ENCODE measurements at places on chromosomes 16 and 17.

- no peak for DNase-seq
Observed at GRCh38 chr16:79287424-79287917, 313.1 kb downstream of the MAF start.

DNA sequence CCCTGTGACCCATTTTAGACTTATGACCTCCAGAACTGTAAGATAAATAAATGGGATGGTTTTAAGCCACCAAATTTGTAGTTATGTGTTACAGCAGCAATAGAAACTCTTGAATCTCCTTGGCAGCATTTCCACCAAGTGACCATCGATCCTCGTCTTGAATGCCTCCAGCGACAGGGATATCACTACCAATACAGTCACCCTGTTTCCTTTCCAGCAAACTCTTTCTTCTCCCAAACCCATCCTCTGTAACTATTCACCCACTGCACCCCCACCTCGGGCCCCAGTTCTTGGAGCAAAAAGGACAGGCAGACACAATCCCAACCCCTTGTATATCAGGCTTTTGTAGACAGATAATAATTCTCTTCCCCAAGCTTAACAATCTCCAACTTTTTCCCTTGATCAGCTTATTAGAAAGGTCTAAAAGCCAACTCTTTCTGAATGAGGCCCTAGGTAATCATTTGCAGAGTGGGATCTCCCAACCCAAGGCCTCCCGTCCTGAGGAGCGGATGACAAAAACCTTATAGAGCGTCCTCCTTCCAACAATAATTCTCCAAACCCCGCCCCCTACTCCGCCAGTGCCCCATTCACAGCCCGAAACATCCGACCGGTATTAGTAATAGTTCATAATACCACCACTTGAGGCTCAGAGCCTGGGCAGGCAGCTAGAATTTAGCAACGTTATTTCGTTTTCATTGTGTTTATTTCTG lies 14.7 kb upstream of the PLLP start:
- DNase-seq: no peak

- DNase-seq: no peak
Observed at GRCh38 chr16:64489449-64489848, 632.4 kb downstream of the CDH11 start.

- no peak for DNase-seq
Observed at GRCh38 chr16:80433623-80434022, 107.2 kb upstream of the DYNLRB2 start.

- peak; percentile 36 for DNase-seq
Observed at GRCh38 chr16:30953511-30954124, 3.9 kb upstream of the SETD1A start.

GRCh38 chr16:20359997-20360396 lies 7.5 kb upstream of the UMOD start:
- DNase-seq: no peak

DNA sequence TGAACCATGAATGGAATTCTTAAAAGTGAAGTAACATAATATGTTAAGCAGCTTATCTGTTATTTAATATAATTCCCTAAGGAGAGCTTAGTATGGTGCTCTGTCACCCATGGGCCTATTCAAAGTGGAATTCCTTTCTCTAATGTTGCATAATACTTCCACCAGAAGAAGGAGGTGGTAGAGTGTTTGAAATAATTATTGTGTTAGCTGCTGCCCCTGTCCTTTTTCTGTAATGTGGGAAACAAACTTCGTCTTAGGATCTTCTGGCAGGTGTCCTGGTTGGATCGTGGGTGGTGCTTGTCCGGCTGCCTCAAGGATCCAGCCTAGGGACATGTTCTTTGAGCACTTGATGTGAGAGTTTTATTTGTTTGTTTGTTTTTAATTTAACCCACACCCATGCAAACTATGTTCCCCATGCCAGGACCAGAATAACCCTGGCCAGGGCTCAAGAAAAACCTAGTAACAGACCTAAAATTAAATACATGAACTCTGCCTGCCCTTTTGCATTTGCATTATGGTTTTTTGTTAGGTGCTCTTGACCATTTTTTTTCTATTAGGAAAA lies 46.1 kb downstream of the ZNRF1 start:
- DNase-seq: no peak

GRCh38 chr17:3715296-3715695 lies 8.4 kb upstream of the HASPIN start:
- DNase-seq: no peak

DNA sequence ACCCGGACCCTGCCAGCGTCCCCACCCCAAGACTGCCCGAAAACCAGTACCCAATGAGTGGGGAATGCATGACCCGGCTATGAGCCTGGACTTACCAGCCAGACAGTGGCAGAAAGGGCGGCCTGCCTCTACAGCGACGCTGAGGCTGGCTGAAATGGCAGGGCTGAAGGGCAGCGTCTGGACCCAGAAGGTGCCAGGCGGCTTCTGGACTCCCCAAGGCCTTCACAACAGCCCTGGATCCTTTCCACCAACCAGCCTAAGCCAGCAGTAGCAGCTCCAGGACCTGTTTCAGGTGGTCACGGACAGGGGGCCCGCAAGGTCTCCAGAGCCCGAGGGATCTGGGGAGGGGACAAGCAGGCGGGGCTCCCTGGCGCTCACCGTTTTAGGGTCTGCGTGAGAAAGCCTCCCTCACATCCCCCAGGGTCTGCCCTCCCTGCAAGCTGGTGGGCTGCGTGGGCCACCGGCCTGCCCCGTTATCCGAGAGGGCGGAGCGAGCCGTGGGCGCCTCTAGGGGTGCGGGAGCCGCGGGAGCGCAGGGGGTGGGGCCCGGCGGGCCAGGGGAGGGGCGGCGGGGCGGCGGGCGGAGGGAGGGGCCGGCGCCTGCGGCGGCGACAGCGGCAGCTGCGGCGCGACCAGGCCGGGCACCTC lies at the start of gene RIPOR1:
TSS of gene RIPOR1 (plus strand) at position 608 of the 648 bp plus-strand sequence. CDS start 9,618 bp downstream, outside the sequence.
- DNase-seq: no peak

GRCh38 chr16:27430923-27431484 lies 29.0 kb downstream of the IL21R start:
- DNase-seq: no peak

DNA sequence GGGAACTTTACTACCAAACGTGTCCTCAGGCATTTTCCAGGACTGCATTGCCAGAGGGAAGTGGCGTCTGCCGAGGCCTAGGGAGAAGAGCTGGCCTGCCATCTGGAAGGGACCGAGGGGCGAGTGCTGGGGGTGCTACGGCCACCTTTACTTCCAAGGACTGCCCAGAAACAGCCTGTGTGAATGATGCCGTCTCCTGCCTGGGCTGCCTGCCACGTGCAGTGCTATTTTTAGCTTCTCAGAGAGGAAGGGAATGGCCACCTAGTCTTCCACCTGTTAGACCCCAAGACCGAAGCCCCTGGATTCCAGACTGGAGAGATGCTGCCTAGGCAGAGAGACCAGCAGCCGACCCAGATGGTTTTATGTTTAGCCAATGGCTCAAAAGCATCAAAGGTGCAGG lies 57.2 kb downstream of the VAC14 start:
- no peak for DNase-seq

GRCh38 chr16:1981398-1981836 lies at the start of gene NOXO1:
Gene NOXO1, minus strand, starts transcription at chr16:1981469. Its CDS starts 290 bp downstream, at chr16:1981179.
- no peak for DNase-seq

DNA sequence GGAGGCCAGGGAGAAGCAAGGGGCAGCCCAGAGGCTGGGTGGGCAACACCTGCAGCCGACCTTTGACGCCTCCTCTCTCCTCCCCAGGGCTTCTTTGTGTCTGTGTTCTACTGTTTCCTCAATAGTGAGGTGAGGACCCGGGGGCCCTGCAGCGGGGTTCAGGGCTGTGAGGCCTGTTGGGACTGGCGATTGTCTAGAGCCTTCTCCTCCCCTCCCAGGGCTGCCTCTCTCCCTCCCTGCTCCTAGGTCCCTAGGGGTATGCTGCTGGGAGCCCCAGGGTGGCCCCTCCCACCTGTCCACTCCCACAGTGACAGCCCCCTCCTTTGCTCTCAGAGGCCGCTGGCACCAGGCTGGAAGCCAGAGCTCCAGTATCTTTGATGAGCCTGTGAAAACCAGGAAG lies 10.8 kb upstream of the SPPL2C start:
- no peak for DNase-seq

DNA sequence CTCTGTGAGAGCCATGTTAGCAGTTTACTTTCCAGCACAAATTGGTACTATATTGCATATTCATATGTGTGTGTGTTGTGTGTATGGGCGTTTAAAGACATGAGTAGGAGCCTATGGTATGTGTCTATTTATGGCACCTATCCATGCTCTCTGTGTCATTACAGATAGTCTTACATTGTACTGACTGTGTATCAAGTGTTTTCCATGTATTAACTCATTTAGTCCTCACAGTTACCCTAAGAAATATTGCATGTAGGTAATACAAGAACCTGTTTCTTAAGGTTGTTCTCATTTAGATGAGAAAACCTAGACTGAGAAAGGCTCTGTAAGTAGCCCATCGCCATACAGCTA lies 1.6 kb downstream of the ALG1 start:
- DNase-seq: no peak

- no peak for DNase-seq
Observed at GRCh38 chr16:28298511-28298878, 6.2 kb downstream of the SBK1 start.

- no peak for DNase-seq
Observed at GRCh38 chr17:42667088-42667951, 8.2 kb downstream of the TUBG2 start.

DNA sequence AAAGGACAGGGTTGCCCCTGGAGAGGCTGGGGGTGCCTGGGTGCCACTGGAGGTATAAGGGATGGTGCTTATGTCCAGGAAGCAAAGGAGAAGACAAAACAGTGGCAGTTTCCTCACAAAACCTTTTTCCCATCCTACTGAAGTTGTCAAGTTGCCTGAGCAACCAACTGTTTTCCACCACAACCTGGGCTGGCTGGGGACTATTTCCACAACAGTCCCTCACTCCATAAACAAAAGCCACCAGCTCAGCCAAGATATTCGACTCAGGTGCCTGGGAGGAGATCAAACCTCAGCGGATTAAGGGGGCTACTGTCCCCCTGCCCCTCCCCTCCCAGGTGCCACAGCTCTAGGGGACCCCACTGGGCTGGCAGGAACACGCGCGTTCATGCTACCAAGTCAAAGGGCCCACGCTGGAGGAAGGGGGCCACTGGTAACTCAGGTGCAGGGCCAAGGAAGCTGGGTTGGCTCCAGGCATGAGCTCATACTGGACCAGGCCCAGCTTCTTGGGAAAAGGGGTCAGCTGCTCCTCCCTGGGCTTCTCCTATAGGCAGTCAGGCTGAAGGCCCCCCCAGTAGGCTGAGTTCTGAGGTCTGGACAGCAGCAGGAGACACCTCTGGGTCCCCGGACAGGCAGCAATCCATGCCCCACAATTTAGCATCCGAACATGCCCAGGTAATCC lies 45.7 kb upstream of the MRPS23 start:
- no peak for DNase-seq

DNA sequence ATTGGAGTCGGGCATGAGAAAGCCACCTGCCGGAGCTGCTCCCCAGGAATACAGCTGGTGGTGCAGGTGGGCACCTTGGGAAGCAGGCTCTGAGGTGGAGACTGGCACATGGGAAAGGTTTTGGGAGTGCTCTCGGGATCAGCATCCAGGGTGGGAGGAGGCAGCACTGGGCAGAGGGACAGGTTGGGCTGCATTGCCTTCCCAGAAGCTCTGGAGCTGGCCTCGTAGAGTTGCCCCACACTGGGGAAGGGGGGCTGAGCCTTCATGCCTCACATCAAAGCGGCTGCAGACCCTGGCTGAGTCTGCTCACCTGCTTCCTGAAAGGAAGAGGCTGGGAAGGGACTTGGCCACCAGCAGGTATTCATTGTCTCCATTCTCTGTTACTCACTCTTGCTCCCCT lies 13.5 kb upstream of the GPRC5B start:
- DNase-seq: no peak

DNA sequence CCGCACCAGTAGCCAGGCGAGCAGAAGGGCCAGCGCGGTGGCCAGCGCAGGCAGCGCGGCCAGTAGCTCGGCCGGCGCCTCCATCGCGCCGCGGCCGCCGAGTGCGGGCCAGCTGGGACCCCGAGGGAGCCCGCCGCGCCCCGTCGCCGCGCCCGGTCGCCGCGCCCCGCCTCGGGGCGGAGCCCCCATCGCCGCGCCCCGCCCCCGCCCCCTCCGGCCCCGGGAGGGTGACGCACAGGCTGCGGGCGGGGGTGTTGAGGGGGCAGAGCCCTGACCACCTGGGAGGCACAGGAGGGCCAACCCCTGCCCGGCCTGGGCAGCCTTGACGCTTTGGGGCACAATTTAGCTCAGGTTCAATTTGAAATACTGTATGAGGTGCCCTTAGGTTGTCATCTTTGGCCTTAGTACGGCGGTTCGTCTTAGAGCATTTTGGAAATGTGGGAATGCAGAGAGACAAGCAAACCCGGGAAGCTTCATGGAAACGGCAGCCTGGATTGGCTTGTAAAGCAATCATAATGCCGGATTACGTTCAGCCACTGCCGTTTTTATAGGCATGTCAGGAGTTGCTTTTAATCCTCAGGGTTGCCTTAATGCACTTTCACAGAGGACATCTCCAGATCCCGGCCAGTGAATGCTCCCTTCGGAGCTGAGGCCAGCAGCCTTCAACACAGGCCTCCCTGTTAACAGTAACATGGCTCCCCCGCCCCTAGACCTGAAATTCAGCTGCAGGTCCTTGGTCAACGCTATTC lies at the start of gene MXRA7:
TSS of gene MXRA7 (minus strand) at position 103 of the 749 bp plus-strand sequence. CDS start at position 84, 19 bp downstream.
- DNase-seq: peak; percentile 38

GRCh38 chr16:85402910-85403692 lies 210.0 kb upstream of the GSE1 start:
- no peak for DNase-seq

GRCh38 chr16:70750893-70751467 lies 50.0 kb downstream of the VAC14 start:
- DNase-seq: no peak

- DNase-seq: no peak
Observed at GRCh38 chr16:72934636-72935403, 113.1 kb downstream of the ZFHX3 start.

DNA sequence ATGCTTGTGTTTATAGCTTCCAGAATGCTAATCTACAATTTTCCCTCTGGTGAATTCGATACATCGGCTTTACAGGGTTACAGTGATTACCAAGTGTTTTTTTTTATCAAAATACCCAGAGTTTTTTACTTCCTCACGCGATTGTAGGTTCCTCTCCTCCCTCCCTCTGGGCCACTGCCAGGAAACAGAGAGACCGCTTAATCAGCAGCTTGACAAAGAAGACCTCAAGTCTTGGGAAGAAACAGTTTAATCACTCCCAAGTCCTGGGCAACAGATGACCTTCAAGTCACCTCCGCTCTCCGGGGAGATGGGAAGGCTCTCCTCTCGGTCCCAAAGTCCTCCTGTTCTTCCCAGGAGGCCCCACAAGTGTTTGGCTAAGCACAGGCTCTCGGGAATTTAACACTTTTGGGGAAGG lies 23.5 kb downstream of the SMTNL2 start:
- no peak for DNase-seq

DNA sequence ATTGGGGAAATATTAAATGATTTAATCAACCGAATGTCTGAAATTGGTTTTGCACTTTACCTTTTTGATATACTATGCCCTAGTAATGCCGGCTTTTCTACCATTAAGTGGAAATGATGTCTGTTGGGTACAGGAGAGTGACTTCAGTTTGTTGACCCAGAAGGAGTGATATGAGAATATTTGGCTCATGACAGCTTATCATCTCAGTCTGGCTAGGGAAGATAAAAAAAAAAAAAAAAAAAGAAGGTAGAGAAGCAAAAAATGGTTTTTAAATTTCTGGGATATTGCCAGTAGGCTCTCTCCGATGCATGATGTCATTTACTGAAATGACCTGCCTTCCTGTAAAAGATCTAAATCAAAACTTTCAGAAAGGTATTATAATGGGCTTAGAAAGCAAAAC lies 69.0 kb downstream of the CNTNAP4 start:
- no peak for DNase-seq

GRCh38 chr16:57576429-57576870 lies 34.0 kb downstream of the ADGRG5 start:
- DNase-seq: peak; percentile 75

Measured in activated T-cell treated with anti-CD3 and anti-CD28 coated beads for 4 hours (primary cell).